ENCODE measurements at places on chromosomes 2 and 18.

DNA sequence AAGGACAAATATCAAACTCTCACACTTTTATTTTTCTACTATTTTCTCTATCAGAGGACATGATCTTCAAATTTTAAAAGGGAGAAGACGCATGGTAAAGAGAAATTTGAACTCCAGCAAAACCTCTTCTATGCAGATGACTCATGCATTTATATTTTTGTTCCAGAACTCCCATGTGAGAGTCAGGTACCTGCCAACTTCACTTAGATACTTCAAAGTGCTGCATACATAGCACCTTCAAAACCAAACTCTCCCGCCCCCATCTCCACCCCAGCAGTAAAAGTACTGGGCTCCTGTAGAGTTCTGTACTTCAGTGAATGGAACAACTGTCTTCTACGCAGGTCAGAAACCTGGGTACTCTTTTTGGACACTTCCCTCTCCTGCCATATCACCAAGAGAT lies 398.3 kb downstream of the TGIF1 start:
- no peak for DNase-seq

GRCh38 chr18:31979714-31980113 lies 36.8 kb upstream of the TRAPPC8 start:
- DNase-seq = no peak

GRCh38 chr18:63162271-63163014 lies 157.1 kb downstream of the BCL2 start:
- DNase-seq = no peak

DNA sequence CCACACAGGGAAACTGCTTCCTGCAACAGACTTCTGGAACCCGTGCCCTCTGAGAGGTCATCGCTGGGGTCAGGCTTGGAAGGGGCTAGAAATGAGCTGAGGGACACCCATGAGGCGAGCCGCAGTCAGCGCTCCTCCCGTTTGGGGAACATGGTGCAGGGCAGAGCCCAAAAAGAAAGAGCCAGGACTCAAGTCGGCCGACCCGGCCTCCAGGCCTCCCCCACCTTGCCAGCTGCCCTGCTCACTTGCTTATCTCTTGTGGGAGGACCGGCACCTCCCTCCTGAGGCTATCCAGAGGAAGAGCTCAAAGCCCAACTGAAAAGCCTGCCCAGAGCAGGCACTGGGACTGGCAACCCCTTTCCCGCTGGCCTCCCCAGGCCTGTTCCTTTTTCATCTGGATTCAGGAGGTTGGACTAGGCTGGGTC lies 43.6 kb downstream of the SCTR start:
- no peak for DNase-seq

DNA sequence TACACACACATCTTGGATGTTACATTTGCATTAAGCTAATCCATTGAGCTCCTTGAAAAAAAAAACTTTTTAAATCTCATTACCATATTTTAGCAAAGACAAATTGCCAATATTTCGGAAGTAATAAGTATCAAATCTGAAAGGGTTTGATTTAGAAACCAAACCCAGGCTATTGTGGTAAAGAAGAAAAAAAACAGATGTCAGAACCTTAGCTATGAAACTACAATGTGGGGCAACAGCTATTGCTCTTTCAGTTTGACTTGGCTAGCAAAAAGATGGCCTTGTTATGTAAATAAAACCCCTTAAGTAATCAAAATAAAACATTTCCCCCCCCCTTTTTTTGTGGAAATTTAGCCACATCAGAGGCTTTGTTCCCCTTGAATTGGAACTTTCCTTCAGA lies 41.2 kb upstream of the REG3A start:
- DNase-seq = no peak

All from NCI-H1930 (cell line).